G401 (cell line): ENCODE measurements at places on chromosomes 6 and 20. TPM values are rescaled to one million over a fixed set of nuclear protein-coding genes. Genes with fewer than 3 reads are reported as not detected.

GTPBP2 gene
- total RNA-seq, result 46.0 and 47.0 TPM in 2 replicates

DNA sequence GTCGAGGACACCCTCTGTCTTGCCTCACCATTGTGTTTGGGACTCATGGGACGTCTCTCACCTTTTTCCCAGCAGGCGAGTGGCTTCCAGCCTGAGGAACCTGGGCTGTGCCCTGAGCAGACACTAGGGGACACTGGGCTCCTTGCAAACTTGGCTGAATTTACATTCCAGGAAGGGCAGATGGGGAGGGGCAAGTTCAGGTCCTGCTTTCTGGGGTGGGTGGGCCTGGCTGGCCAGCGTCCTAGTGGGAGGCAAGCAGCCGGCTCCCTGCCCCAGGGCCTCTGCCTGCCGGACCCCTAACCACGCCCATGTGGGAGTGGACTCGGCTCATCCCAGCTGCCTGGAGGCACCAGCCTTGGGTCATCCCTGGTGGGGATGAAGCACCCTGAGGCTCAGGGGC, 48.2 kb upstream of the MLN start:
- peak; percentile 27 for DNase-seq

DNA sequence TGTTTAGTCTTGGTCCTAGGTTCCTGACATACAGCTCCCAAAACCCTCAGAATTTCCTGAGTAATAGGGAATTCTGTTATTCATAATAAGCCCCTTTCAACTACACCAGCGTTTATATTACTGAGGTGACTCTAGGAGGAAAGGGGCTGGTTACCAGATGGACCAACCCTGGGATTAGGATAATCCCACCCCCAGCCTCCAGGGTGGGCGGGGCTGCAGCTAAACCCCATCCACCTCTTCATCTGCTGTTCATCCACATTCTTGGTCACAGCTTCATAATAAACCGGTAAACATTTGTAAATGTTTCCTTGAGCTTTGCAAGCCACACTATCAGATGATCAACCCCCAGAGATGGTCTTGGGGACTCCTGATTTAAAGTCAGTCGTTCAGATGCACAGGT, 38.3 kb downstream of the NINL start:
- DNase-seq, result no peak

GRCh38 chr6:52594221-52594620, 17.4 kb upstream of the TRAM2 start:
- no peak for DNase-seq

DNA sequence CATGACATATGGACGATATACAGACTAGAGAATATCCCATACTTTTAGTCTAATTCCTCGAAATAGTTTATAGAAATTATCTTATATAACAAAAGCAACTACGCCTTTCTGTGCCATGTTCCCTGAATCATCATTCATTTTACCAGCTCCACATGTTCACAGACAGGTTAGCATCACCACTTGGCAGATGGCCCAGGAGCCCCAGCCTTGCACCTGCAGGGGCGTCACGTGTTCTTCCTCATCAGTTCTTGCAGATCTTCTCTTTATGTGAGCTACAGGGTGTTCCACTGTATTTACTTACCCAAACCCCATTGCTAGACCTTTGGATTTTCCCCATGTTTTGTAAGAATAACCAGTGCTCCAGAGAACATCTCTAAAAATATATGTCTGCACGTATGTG, 12.6 kb upstream of the BNIP5 start:
- DNase-seq, result no peak

DNA sequence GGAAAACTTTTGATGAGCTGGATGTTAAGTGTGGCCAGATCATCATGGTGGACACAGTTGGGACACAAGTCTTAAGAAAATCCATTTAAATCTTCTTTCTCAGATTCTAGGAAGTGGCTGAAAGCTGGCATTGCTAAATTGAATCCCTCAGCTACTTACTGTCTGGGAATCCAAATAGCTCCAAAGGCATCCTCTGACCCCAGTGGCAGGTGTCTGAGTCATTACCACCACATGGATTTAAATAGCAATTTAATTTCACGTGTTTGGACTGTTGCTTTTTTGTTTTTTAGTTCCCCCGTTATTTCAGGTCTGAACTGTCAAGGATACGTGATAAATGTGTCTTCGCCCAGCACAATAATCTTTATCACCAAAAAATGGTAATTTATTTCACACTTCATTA, 33.2 kb upstream of the HDGFL1 start:
- DNase-seq, result no peak

DNA sequence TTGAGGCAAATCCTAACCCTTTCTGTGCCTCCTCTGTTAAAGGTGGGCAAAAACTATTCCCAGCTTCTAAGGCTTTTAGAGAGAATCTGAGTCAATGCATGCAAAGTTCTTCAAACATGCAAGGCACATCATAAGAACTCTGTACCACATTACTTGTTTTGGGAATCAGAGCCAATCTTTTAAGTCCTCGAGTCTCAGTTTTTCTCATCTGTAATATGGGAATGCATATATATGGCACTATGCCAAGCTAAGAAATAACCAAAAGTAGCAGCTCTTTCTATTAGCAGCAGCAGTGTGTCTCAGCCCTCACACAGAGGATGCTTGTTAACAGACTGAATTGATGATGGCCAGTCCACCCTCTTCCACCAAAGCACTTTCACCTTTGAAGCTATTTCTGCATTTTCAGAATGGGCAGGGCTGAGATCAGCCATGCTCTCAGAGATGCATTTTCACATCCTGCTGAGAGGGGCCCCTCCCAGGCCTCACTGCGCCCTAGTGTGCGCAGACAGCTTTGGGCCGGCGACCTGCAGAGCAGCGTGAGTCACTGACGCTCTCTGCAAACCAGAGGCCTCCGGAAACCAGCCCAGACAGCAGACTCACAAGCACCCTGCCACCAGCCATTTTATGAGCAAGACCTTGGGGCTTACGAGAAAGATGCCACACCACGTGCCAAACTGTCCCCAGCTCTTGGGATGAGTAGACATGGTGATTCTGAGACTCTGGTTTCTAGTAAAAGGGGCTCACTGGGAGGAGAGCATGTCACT, 138.0 kb downstream of the NFATC2 start:
- no peak for DNase-seq

GNAS-AS1 gene
- total RNA-seq, result not detected in 2 replicates
